ENCODE measurements at places on chromosomes 1 and 21.

DNA sequence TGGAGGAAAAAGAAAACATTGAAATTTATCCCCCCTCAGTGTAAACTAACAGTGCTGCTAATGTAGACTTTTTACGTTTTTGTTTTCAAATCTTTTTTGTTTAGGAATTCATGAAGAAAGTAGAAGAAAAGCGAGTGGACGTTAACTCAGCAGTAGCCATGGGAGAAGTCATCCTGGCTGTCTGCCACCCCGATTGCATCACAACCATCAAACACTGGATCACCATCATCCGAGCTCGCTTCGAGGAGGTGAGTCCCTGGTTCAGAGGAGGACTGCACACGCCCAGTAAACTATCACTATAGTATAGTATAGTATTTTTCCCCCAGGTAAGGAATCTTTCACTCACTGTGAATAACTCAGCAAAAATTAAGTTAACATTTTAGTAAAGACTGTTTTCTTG, 37.8 kb upstream of the BMP8A start:
- DNase-seq, result no peak

GRCh38 chr1:9534953-9535352, 4.3 kb upstream of the SLC25A33 start:
- DNase-seq, result no peak

DNA sequence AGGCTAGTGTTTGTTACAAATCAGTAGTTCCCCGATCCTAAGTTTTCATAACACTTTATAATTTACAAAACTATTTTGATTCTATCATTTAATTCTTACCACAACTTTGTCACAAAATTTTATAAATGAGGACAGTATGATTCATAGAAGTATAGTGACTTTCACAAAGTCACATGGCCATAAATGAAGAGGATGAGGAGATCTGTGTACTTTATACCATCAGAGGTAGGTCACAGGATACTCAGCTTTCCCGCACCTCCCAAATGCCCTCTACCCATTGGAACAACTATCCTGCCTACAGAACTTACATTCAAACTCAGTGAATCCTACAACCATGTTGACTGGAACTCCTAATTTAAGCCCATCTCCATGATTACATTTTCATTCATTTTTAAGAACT, 56.3 kb downstream of the TNFSF4 start:
- DNase-seq, result no peak

DNA sequence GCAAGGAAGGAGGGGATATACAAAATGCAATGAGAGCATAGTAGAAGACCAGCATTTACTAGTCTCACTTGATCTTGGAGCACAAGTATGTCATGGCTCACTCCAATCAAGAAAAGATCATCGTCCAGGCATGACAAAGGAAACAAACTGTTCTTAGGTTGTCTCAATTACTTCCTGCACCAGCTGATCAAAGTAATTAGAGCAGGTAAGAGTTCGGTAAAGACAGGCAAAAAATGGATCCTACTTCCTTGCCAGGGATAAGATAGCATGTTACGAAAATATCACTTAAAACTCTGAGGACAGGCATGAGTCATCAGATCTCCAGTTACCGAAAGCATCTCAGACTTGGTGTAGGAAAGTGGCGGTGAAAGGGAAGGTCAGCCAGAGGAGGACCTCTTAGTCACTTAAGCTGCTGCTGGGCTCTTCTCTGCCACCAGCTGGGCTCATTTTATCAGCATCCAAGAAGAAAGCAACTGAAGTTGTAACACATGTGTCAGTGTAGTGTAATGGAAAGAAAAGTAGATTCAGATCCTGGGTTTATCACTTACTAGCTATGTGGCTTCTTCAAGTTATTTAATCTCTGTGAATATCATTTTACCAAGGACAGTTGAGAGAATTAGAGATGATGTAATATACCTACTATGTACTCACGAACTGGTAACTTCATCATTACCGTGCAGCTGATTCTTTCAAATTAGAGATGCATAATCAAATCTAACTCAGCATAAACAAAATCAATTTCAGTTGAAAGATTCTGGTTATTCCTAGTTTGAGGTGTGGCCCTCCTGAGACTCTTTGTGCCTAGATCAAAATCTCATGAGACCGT, 46.8 kb downstream of the XCL1 start:
- DNase-seq, result peak; percentile 56

GRCh38 chr1:211258310-211258755, 833 bp upstream of the RCOR3 start:
- DNase-seq, result peak; percentile 76

DNA sequence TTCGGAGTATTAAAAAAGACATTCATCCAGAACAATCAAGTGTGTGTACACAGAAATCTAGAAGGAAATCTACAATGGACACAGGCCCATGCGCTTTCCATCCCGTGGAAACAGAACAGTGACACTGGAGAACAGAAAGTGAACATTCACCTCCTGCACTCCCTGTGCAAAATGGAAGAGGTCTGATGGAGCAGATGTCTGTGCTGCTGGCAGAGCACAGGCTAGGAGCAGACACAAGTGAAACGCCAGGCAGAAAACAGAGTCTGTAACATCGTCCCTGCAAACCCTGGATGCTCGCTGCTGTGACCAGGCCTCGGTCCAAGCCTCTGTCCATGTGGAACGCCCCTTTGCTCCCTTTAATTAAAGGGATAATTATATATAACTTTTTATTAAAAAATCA, 36.1 kb downstream of the SLC45A1 start:
- no peak for DNase-seq

DNA sequence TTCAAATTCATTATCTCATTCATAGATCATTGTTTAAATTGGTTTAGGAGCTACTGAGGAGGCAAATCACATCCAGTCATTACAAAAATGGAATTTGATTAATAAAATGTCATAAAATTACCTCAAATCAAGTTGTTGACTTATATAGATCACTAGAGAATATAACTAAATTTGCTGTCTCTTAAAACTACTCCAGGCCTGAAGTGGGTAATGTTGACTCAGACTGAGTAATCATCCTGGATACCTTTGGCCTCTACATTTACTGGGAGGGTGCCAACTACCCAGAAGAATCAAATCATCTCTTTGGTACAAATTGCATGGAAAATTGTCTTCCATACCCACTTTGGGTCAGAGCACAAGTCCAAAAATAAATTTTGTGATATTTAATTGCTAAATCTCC, 191.2 kb upstream of the GREM2 start:
- DNase-seq, result peak; percentile 44

- no peak for DNase-seq
These were observed 52.7 kb upstream of the COA6 start for GRCh38 chr1:234320549-234320948.

DNA sequence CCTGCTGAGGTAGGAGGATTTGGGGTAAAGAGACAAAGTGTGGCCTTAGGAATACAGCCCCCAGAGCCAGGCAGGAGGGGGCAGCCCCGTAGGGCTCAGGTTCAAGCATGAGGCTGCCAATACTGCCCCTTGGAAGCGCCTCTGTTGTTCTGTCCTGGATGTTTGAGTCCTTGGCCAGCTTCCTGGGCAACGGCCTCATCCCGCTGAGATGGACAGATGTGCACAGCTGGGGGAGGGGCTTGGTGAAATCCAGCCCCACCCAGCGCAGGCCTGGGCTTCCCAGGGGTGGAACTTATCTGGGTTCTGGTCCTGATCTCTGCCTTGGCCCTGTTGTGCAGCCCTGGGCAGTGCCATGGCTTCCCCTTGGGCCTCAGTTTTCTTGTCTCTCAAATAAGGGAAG, 34.8 kb upstream of the MAN1C1 start:
- DNase-seq, result no peak

Data from fibroblast of skin of scalp (primary cell).